ENCODE measurements at places on chromosomes 5 and 9.
A peak's percentile ranks its signal among the peaks of the same experiment; 100 is the strongest.

- no peak for DNase-seq
Observed at GRCh38 chr9:115106001-115106400, 12.0 kb downstream of the TNC start.

DNA sequence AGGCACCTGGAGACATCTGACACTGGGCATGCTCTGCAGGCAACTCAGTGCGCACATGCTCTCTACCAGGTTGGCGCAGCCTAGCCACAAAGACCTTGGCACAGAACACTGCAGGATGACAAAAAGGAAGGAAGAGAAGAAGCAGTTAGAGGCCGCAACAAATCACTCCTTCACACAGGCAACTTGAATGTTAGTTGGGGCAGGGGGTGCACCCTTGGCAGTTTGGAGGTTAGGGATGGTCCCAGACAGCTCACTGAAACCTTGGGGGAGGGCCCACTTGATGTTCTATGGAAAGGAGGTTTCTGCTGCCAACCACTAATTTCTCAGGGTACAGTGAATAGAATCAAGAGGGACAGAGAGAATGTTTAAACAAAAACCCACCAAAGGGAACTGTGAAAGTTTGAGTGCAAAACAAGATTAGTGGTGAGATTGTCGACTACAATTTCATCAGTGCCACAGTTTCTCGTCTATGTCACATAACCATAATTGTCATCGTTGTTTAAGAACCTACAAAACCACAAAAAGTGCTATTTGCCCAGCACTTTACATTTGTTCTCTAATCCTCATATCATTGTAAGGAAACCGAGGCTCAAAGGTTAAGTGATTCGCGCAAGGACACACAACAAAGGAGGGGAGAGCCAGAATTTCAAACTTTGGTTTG, 48.7 kb downstream of the FBXW11 start:
- DNase-seq = no peak

- no peak for DNase-seq
Observed at GRCh38 chr5:100188778-100189177, 346.4 kb upstream of the FAM174A start.

- no peak for DNase-seq
Observed at GRCh38 chr5:167731951-167732350, 559.5 kb upstream of the WWC1 start.

DNA sequence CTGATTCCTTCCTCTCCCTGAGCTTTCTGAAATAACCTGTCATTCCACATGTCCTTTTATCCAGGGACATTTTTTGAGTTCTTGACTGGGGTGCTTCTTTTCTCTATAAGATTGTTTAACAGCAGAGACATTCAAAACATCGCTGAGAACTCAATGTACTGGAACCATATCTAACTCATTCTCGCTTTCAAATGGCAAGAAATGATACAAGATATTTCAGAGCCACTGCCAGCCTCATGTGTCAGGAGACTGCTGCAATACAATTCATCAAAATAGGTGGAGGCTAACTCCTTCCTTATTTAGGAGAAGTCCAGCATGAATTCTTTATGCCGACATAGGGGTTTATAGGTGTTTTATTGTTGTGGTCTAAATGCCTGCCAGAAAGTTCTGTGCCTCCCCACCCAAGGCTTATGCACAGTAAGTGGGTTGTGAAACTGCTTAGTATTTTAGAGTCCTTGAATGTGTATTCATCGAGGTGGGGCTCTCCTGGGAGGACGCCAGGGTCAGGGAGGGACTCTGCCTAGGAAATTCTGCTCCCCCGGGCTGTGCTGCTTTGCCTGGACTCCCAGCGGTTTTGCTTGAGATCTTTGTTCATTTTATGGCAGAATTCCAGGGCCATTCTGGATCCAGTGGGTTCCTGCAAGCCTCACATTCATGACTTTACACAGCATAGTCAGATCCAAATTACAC, 53.9 kb downstream of the ZNF474 start:
- peak; percentile 93 for DNase-seq

- no peak for DNase-seq
Observed at GRCh38 chr5:147921136-147921535, 14.8 kb upstream of the C5orf46 start.

DNA sequence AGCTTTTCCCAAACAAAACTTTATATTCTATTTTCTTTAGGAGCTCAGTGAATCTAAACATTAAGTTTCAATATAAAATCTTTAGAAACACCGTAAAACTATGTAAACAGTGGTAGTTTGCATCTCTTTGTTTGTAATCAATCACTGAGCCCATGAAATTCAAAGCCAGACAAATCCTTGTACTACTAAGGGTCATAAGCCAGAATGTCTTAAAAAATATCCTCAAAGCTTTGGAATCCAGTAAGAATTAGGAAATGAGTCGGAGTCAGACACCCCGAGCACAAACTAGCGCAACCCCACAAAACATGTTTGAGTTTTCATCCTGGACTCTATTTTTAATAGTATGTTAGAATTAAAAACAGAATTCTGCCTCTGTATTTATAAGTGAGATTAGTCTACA, 153.8 kb downstream of the HSPA4 start:
- DNase-seq = no peak

DNA sequence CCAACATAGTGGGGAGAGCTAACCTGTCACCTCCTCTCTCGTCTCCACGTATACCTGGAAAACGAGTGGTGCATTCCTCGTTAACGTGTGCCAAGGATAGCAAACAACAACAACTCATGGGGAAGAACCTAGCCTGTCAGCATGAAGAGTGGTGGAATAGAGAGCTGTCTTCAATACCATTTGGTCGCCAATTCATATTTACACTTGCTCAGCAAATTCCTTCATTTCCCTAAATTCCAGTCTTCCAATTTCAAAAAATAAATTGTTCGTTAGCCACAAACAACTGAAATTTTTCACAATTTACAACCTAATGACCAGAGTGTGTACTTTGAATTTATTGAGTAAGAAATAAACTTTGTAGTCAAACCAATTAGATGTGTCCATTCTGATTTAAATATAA, 344.8 kb downstream of the NTRK2 start:
- no peak for DNase-seq

GRCh38 chr9:134155812-134156377, 8.5 kb downstream of the RNU6ATAC start:
- DNase-seq = no peak

- no peak for DNase-seq
Observed at GRCh38 chr5:56710826-56711590, 104.3 kb upstream of the MAP3K1 start.

Measured in colonic mucosa (tissue), 4 donors.